ENCODE measurements at places on chromosomes 5 and 9.

DNA sequence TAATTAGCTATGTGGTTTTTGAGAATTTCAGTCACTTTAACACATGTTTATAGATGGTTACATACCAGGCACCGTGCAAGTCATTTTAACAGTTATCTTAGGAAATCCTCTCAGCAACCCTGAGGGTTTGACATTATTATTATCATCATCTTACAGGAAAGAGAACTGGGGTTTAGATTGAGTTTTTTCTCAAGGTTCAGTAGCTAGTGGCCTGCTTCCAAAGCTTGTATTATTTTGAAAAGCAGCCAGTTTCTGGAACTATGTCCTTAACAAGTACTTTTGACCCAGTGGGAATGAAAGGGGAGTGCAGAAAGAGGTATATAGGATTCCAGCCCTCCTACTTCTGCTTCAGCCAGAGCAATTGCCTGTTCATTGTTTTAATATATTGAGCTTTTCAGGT, 157.5 kb downstream of the COMMD10 start:
- H3K27me3 ChIP-seq, result no peaks in the 10 kb centered on the region
- no peak overlapping the region for H3K27ac ChIP-seq
- DNase-seq, result no peak
- no peaks in the 10 kb centered on the region for H3K4me1 ChIP-seq
- no peak overlapping the region for H3K4me3 ChIP-seq

DNA sequence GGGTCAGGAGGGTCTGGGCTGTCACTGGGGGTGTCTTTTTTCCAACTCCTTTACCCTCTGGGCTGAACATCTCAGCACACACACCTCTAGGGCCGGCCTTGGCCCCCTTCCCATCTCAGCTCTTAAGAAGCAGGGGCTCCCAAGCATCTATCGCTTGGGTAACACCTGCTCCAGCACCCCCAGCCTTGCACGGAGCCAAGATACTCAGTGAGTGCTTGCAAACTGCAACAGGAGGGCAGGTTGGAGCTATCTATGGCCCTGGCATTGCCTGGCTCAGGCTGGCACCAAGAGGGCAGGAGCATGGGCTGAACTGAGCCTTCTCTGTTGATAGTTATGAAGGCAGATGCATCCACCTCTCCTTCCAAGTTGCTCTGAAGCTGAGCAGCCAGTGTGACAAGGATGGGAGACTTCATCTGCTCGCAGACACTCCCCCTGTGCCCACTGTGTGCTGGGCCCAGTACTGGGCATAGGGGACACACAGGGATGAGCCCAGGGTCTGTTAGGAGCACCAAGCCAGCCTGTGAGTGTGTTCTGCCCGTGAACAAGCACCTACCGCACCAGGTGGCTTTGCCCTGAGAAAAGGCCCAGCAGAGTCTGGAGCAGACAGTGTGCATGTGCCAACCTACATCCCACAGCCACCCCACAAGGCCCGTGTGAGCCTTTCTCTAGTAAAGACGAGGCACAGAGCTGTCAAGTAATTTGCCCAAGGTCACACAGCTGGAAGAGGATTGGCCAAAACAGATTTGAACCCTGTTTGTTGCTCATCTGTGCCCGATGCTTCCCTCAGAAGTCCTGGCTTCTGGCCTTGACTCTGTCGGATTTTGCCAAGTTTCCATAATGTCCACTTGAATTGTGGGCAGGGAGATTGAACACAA, 58.2 kb downstream of the PHF2 start:
- peaks cover 77% of the 10 kb centered on the region for H3K36me3 ChIP-seq
- no peak overlapping the region for H3K4me3 ChIP-seq
- no peak for DNase-seq
- H3K4me1 ChIP-seq, result no peaks in the 10 kb centered on the region

- no peak overlapping the region for H3K27ac ChIP-seq
- H3K27me3 ChIP-seq, result no peaks in the 10 kb centered on the region
- no peaks in the 10 kb centered on the region for H3K4me1 ChIP-seq
- DNase-seq, result no peak
- H3K36me3 ChIP-seq, result no peaks in the 10 kb centered on the region
These were observed 132.0 kb downstream of the FAM174A start for GRCh38 chr5:100667161-100667630.

GRCh38 chr5:178418471-178419010, 171.7 kb downstream of the COL23A1 start:
- H3K4me1 ChIP-seq, result no peaks in the 10 kb centered on the region
- peaks cover 2% of the 10 kb centered on the region for H3K27me3 ChIP-seq
- H3K27ac ChIP-seq, result no peak overlapping the region

DNA sequence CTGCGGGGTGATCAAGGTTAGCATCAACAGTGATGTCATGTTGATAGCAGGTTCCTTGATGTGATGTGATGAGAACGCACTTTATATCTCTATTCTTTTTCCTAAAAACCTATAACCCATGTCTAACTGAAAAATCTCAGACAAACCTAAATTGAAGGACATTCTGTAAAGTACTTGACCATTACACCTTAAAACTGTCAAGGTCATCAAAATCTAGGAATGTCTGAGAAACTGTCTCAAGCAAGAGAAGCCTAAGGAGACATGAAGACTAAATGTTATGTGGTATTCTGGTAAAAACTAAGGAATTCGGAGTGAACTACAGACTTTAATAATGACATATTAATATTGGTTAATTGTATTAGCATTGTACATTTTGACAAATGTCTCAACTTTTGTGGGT, 170.0 kb downstream of the AOPEP start:
- no peak overlapping the region for H3K4me3 ChIP-seq
- H3K36me3 ChIP-seq, result no peaks in the 10 kb centered on the region
- H3K4me1 ChIP-seq, result peaks cover 8% of the 10 kb centered on the region
- no peak for DNase-seq
- no peak overlapping the region for H3K27ac ChIP-seq
- no peaks in the 10 kb centered on the region for H3K27me3 ChIP-seq

DNA sequence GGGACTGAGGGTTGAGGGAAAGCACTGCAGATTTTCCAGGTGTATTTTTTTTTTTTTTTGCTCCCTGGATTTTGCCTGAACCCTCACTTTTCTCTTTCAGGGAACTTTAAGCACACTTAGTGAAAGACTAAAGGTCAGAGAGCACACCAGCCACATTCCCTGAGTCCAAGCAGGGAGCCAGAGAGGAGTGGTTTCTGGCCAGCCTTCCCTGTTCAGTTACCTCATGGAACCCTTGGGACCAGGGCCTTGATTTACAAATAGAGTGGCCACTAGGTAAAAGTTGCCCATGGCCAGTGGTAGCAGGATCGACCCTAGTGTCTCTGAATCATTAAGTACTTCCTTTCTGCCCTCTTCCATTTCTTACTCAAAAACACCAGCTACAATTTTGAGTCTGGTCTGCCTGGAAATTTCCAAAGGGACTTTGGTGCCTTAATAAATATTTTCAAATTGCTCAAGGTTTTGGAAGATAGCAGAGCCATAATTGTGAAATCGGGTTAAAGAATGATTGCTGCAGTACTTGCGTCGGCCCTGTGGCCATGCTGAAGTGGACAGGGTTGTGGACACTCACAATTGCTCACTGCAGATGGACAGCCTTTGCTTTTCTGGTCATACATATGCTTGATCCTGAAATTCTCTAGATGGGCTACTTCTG, 14.5 kb downstream of the PALM2AKAP2 start:
- H3K27me3 ChIP-seq, result no peaks in the 10 kb centered on the region
- no peak overlapping the region for H3K27ac ChIP-seq
- no peak for DNase-seq
- H3K36me3 ChIP-seq, result no peaks in the 10 kb centered on the region

- H3K27ac ChIP-seq, result peak overlapping the region; percentile 70
- peak; percentile 33 for DNase-seq
- H3K4me3 ChIP-seq, result no peak overlapping the region
- H3K36me3 ChIP-seq, result peaks cover 8% of the 10 kb centered on the region
- H3K4me1 ChIP-seq, result no peaks in the 10 kb centered on the region
These were observed 2.4 kb downstream of the SOWAHA start for GRCh38 chr5:132815454-132815853.

DNA sequence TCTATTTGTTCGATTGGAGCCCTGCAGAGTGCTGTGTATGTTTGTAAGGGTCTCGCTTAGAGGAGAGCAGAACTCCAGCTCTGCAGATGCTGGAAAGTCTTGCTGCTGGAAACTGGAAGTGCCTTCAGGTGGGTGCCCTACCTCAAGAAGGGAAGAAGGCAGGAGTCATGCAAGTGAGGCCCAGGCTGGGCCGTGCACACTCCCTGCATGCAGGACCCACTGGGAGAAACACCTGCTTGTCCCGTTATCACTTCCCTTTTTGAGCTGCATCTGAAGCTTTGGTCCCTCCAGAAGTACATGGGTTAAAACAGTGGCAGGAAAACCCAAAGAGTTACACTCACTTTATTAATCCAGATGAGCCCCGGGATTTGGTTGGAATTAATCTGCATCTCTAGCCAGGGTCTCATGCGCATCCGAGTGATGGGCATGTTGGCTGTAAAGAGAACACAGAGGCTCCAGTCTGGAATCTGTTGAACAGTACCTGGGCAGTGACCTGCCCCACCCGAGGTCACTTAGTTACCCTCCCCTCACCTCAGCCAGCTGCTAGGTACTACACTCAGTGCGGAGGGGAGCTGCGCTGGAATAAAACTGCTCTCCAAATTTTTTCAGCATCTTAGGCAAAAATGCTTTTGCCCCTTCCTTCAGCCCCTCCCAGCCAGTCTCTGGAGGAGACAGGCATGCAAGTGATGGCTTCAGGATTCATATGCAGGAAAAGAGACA, 1.4 kb downstream of the IRF1 start:
- peaks cover 11% of the 10 kb centered on the region for H3K4me1 ChIP-seq
- peak overlapping the region; percentile 95 for H3K4me3 ChIP-seq
- H3K36me3 ChIP-seq, result peaks cover 55% of the 10 kb centered on the region
- DNase-seq, result no peak
- H3K27me3 ChIP-seq, result no peaks in the 10 kb centered on the region

DNA sequence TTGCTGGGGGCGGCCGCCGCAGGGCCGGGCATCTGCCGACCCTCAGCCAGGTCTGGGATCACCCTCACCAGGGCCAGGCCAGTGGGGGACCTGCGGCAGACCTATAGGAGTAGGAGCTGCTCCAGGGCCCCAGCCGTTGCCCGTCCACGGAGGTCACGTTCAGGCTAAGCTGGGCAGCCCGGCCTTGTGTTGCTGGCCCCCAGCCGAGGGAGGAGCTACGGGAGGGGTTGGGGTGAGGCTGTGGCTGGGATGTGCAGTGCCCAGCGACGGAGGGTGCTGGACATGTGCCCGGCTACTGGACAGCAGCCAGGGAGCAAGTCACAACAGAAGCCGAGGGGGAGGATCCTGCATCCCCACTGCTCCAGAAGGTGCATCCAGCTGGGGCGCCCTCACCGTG, 39.6 kb upstream of the SLC6A19 start:
- H3K4me1 ChIP-seq, result no peaks in the 10 kb centered on the region
- H3K27me3 ChIP-seq, result no peaks in the 10 kb centered on the region
- H3K36me3 ChIP-seq, result no peaks in the 10 kb centered on the region
- DNase-seq, result no peak
- no peak overlapping the region for H3K27ac ChIP-seq
- no peak overlapping the region for H3K4me3 ChIP-seq

GRCh38 chr9:68905129-68905528, 108.8 kb downstream of the PRKACG start:
- no peaks in the 10 kb centered on the region for H3K27me3 ChIP-seq
- no peak for DNase-seq
- H3K36me3 ChIP-seq, result peaks cover 15% of the 10 kb centered on the region
- no peak overlapping the region for H3K4me3 ChIP-seq

DNA sequence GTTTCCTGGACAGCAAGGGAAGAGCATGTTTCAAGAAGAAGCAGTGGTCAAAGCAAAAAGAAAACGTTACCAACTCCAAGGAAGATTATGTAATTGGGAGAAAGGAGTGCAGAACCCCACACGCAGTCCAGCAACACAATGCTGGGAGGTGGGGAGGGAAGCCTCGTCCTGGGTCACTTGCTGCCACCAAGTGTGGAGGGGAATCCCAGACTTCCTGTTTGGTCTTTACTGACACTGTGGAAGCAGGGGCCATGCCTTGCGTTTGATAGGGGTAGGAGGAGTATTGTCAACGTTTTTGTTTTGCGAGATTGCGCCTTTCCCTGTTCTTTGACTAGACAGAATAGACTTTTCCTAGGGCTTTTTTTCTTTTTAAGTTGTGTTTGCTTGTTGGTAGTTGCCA, 421.0 kb downstream of the KDM4C start:
- no peaks in the 10 kb centered on the region for H3K4me1 ChIP-seq
- no peaks in the 10 kb centered on the region for H3K27me3 ChIP-seq
